ENCODE measurements at places on chromosomes 13 and 19.

- no peak for DNase-seq
Measured at GRCh38 chr19:50313812-50314536, 15.2 kb downstream of the KCNC3 start.

GRCh38 chr13:113466383-113466782 is 13.1 kb upstream of the ADPRHL1 start:
- no peak for DNase-seq

- no peak for DNase-seq
Measured at GRCh38 chr13:21639561-21639960, 31.3 kb upstream of the FGF9 start.

- peak; percentile 61 for DNase-seq
Measured at GRCh38 chr13:77325371-77325980, 1.4 kb downstream of the MYCBP2 start.

GRCh38 chr13:51981355-51981754 is 29.9 kb downstream of the ATP7B start:
- no peak for DNase-seq

GRCh38 chr19:47271949-47272348 is 2.7 kb upstream of the INAFM1 start:
- no peak for DNase-seq

GRCh38 chr19:48896191-48896720 is 2.3 kb downstream of the TULP2 start:
- no peak for DNase-seq

GRCh38 chr19:46697204-46697960 is 19.5 kb downstream of the PRKD2 start:
- no peak for DNase-seq

- DNase-seq = no peak
Measured at GRCh38 chr13:76724421-76724820, 161.8 kb downstream of the KCTD12 start.

GRCh38 chr19:6723108-6723618 is 2.7 kb upstream of the C3 start:
- DNase-seq = no peak
